ENCODE measurements at places on chromosomes 7 and 10.

DNA sequence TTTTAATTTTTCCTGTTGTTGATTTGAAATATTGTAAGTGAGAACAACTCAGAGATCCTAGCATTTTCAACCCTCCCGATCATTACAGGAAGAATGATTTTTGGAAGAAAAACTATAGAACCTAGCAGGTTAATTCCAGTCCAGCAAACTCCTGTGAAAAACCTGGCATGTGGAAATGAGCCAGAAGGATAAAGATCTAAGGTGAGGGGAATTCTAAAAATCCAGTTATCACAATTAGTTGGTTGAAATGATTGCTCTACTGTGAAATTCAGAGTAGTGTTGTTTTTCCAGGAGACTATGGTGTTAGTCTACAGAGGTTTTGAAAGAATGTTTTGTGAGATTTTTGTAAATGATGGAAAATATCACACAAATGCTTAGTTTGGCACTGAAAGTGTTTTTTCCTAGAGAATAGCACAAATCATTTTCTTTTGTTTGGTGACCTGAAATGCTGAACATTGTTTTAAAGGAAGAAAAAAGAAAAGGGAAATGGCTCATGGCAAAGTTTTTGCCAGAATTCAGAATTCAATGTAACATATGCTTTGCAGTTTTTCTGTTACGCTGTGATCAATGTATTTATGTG is 152.4 kb upstream of the SLC26A5 start:
- no peak for DNase-seq

DNA sequence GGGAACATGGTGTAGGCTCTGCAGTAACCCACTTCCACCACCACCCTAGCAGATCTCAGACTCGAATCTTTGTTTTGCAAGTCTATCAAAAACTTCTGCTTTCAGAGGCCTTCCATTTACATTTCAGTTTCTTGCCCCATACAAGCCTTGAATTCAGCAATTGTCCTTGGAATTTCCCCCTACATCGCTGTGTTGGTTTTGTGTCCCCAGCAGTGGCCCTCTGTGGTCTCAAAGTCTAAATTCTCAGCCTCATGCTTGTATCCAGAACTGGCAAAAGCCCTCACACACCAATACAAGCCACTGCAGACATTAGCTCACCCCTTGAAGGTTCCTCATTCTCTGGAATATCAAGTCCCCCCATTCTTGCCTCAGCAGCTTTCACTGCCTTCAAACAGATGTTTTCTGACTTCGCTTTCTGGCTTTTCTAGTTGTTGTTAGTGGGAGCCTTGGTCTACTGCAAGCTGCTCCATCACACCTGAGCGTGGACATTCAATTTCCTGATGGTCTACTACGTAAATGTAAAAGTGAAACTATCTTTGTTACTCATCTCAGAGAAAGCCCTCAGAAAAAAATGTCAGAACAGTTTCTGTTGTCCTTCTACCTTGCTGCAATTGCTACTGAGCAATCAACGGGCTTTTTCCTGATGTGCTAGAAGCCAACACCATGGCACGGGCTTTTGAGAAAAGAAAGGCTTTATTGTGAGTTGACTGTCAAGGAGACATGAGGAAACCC is 1.8 kb upstream of the NUB1 start:
- no peak for DNase-seq

- no peak for DNase-seq
Measured at GRCh38 chr7:92830532-92831110, 5.8 kb downstream of the CDK6 start.

DNA sequence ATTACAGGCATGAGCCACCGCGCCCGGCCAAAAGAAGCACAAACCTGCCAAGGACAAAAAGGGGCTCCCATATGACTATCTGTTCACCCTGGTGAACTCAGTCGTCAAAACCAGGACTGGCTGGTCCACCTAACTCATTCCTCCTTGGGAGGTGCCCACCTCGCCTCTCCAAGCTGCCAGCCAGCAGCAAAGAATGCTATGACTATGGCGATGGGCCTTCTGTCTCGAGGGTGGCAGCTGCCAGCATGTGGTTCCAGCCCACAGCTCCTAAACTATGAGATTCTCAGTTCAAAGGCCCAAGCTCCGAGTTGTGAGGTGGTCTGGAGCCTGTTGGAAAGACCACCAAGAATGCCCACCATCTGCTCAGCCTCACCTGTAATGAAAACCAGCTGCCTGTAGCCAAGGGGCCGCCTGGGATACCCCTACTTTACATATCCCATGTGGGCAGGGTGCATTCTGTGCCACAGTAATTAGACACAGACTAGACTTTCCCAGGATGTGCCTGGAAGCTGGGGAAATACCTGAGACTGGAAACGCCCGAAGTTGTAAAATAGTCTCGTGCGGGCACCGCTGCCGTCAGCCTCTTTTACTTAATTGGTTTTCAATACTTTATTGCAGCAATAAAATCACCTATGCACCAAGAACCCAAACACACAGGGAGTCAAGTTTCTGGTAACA is 71.1 kb downstream of the ZRANB1 start:
- no peak for DNase-seq

DNA sequence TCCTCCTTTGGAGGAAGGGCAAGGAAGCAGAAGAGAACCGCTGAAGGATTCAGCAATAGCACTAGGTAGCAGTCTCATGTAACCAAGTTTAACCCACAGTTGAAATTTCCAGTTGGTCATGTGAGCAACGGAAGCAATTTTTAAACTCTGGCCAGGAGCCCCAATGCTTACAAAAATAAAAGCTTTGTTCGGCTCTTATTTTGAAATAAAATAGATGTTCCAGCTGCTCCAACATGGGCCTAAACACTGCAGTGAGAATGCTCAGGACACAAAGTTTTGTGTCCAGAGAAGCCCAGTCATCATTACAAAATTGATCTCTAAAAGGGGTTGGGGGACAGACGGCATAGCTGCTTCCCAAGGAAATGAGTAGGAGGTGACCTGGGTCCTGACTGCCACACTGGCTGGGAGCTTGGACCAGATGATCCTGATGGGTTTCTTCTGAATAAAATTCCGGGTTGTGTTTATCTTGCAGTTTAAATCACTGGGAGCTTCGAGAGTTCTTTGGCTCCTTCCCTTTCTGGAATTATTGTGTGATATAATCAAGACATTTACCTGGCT is 452 bp upstream of the TMEM140 start:
- DNase-seq: no peak

- DNase-seq: no peak
Measured at GRCh38 chr7:18474944-18475343, 20.6 kb upstream of the HDAC9 start.

- no peak for DNase-seq
Measured at GRCh38 chr10:96988426-96988825, 156.3 kb downstream of the LCOR start.

DNA sequence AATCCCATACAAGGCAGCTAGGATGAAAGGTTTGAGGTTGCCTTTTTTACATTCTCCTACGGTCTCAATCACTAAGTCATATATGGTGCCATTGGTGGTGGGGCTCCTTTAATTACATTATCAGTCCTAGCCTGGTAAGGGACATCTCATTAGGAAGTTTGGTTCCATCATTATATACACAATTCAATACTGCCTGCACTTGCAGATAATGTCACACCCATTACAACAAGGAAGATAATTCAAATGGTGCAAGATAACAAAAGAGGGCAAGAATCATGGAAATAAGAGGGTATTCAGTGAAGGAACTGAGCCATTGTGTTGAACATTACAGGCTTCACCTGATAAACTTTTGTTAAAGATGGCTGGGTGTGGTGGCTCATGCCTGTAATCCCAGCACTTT is 1.7 kb upstream of the TMEM248 start:
- no peak for DNase-seq

GRCh38 chr7:133820584-133820983 is 306.6 kb upstream of the LRGUK start:
- DNase-seq: no peak

- DNase-seq: no peak
Measured at GRCh38 chr10:70534281-70534680, 55.7 kb downstream of the PALD1 start.

DNA sequence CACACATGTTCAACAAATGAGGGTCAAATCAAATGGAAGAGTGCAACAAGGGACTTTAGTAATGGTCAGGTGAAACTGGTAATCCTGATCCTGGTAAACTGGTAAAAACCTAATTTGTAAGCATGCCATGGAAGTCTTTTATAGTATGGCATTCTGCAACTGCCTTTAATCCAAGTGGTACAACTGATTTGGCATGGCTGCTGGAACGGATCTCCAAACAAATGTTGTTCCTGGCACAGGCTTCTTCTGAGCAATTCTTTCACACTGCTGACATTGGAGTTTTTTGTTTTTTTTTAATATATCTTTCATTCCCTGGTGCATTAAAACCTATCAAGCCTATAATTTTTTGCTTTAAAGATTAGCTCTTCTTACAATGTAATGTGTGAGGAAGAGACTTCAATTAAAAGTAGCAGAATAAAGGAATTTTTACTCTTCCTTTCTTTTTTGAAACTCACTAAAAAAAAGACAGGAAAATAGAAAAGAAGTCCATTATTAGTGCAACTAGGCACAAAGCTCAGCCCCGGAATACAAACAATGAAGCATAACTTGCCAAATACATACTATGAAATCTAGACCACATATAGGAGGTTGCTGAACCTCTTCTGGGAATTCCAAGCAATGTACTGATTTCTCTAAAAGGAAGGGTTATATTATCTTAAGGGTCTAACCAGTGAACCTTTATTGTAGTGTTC is 79.3 kb upstream of the OIT3 start:
- no peak for DNase-seq

DNA sequence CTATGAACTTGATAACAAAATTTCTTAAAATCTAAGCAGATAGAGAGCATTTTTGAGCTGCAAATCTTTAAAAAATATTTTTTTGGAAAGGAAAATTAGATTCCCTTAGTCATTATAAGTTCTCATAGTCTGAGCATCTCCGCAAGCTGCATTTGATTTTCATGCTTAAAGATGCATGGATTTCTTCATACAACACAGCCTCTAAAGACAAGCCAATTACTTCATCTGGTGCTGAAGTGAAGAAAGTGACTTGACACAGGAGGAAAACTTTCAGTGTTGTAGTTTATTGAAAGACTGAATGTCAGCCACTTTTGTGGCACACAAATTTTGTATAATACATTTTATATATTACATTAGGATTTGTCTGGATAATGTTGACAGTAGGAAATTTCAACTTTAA is 22.5 kb downstream of the SEMA3D start:
- no peak for DNase-seq

- no peak for DNase-seq
Measured at GRCh38 chr7:94901981-94902380, 5.4 kb upstream of the PPP1R9A start.

- DNase-seq: no peak
Measured at GRCh38 chr10:43333653-43334052, 37.8 kb upstream of the FXYD4 start.

- no peak for DNase-seq
Measured at GRCh38 chr7:68187532-68187931, 1190.9 kb downstream of the TYW1 start.

- no peak for DNase-seq
Measured at GRCh38 chr7:18499407-18500177, 4.0 kb downstream of the HDAC9 start.

- no peak for DNase-seq
Measured at GRCh38 chr10:5317547-5318107, 47.1 kb upstream of the UCN3 start.

- no peak for DNase-seq
Measured at GRCh38 chr10:121838149-121838548, 89.7 kb downstream of the ATE1 start.

DNA sequence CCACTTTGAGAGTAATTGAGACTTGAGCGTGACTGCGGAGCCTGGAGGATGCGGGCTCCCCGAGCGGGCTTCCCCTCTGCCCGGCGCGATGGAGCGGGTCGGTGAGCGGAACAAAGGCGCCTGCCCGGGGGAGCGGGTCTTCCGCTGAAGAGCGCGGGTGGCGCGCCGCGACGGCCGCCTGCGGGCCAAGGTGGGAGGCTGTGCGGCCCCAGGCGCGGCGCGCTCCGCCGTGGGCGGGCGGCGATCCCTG is at the start of gene GALNT17:
TSS of gene GALNT17 (plus strand) at position 18 of the 250 bp plus-strand sequence.
- peak; percentile 69 for DNase-seq

DNA sequence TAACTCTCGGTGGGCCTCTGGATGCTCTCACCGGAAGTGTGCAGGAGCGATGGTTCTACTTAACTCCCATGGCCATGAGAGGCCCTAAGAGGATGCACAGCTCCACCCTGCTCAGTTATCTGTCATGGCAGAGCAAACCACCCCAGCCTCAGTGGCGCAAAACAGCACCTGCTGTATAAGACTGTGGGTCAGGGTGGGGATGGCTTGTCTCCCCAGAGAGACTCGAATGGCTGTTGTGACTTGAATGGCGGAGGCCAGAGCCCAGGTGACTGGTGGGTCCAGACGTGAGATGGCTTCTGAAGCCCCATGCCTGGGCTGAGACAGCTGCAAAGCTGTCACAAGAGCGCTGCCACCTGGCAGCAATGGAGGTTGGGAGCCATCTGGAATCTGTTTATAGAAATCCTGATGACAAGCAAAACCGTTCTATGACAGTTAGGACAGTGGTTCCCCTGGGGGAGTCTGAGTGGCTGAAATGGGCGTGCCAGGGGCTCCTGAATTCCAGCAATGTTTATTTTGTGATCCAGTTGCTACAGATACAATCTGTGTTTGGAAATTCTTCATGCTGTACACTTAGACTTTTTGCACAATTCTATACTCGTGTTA is 490.5 kb downstream of the TCERG1L start:
- no peak for DNase-seq

- DNase-seq: no peak
Measured at GRCh38 chr7:112105584-112106530, 100.3 kb downstream of the DOCK4 start.

- no peak for DNase-seq
Measured at GRCh38 chr7:2520131-2520760, 672 bp downstream of the LFNG start.

GRCh38 chr10:80139265-80139664 is 6.7 kb downstream of the PLAC9 start:
- no peak for DNase-seq

- no peak for DNase-seq
Measured at GRCh38 chr7:73971322-73971703, 56.7 kb upstream of the ELN start.

DNA sequence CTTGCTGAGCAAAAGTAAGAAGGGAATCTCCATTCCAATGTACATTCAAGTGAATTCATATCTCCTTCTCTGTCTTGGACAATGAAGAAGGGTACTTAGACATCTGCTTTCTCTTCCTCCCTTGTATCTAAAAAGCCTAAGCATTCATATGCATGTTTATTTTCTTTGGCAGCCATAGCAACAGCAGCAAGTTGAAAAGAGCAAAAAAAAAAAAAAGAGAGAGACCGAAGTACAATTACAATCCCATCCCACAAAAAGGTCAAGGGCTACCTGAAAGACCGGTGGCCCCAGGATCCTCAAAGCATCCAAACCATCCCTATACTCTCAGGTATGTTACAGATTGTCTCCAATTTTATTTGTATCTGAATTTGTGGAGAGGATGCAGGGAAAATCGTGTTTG is 4.1 kb downstream of the OR2F1 start:
- DNase-seq: no peak

- peak; percentile 75 for DNase-seq
Measured at GRCh38 chr10:61896854-61897661, 4.4 kb upstream of the ARID5B start.

GRCh38 chr10:103653581-103654037 is 160.1 kb downstream of the NEURL1 start:
- DNase-seq: no peak

- DNase-seq: no peak
Measured at GRCh38 chr10:31147210-31147608, 115.5 kb upstream of the ZNF438 start.

Data from left forelimb (tissue), 1 donor.